ENCODE measurements at places on chromosomes 7 and 10. TPM values are rescaled to one million over a fixed set of nuclear protein-coding genes. Genes with fewer than 3 reads are reported as not detected.

The SYCE1 gene
- total RNA-seq: not detected

The MAT1A gene
- not detected for total RNA-seq

The OR2A12 gene
- total RNA-seq: not detected

The NKX1-2 gene
- total RNA-seq: not detected

The WNT8B gene
- not detected for total RNA-seq

The CFAP46 gene
- 4.1 TPM for total RNA-seq

The UCN3 gene
- not detected for total RNA-seq

The TMEM213 gene
- not detected for total RNA-seq

The FZD8 gene
- total RNA-seq: 1.8 TPM

The MKX gene
- total RNA-seq: 0.26 TPM

The TMEM236 gene
- not detected for total RNA-seq

The WDR86 gene
- 1.7 TPM for total RNA-seq

The OR13A1 gene
- total RNA-seq: 0.08 TPM

The OR6V1 gene
- not detected for total RNA-seq

The CNNM2 gene
- 13.0 TPM for total RNA-seq

The CYP3A7 gene
- 1.0 TPM for total RNA-seq

The ZPBP gene
- total RNA-seq: not detected

The TPK1 gene
- 1.1 TPM for total RNA-seq

The PI4K2A gene
- 32.2 TPM for total RNA-seq

The UCMA gene
- total RNA-seq: not detected

The KCNIP2 gene
- 3.6 TPM for total RNA-seq

The ZNF365 gene
- 3.4 TPM for total RNA-seq

The OGDH gene
- total RNA-seq: 50.4 TPM

The SUN3 gene
- not detected for total RNA-seq

The NPC1L1 gene
- total RNA-seq: 0.24 TPM

The FXYD4 gene
- not detected for total RNA-seq

The KCNH2 gene
- total RNA-seq: under 0.01 TPM

The SH2D4B gene
- not detected for total RNA-seq

The ADARB2 gene
- 0.40 TPM for total RNA-seq

The TMEM26 gene
- 1.9 TPM for total RNA-seq

The OR2A1 gene
- 0.24 TPM for total RNA-seq

The ERV3-1 gene
- total RNA-seq: 1.4 TPM

The CRYGN gene
- total RNA-seq: not detected

The EGFR gene
- 50.1 TPM for total RNA-seq

All from epithelial cell of alveolus of lung (primary cell).